ENCODE measurements at places on chromosomes 1 and 21. TPM values are rescaled to one million over a fixed set of nuclear protein-coding genes. Genes with fewer than 3 reads are reported as not detected.

The KCNJ9 gene
- polyA plus RNA-seq, result 0.11 TPM

DNA sequence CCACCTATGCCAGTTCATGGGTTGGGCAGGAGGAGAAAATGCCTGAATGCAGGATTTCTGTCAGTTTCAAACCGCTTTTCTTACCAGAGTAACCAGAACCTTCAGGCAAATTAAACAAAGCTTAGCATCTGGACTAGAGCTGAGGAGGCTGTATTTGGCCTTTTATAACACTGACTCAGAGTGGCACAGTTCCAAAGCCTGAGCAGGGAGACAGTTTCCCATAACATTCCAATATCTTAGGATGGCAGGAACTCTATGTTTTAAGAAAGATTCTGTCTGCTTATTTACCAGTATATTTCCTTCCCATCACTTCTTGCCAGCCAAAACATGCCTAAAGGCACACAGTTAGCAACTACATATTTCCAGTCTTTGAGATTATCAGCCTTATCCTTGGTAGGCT lies 46.8 kb downstream of the UBR4 start:
- DNase-seq, result no peak

DNA sequence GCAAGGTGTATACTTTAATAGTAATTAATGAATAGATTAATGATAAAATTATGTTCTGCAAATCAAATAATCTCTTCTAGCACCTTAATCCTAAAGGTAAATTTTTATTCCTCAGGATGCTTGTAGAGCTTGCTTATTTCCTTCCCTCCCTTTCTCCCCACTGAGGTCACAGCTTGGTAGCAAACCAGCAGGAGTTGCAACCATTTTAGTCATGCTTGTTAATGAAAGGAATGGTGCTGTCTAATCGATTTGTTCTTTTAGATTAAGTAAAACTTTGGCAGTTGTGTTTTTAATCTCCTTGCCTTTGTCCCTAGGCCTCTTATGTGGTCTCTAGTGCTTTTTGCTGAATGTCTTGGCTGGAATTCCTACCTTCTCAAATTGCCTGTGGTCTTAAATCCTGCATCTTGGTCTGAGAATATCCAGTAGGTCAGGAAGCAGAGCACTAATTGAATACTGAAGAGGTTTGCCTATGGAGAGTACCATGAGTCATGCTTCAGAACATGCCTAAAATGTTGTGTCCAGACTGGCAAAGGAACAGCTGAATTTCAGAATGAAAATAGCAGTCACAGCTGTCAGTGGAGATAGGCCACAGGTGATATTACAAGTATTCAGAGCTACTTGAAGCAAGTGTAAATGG lies 36.3 kb upstream of the RWDD3 start:
- no peak for DNase-seq

DNA sequence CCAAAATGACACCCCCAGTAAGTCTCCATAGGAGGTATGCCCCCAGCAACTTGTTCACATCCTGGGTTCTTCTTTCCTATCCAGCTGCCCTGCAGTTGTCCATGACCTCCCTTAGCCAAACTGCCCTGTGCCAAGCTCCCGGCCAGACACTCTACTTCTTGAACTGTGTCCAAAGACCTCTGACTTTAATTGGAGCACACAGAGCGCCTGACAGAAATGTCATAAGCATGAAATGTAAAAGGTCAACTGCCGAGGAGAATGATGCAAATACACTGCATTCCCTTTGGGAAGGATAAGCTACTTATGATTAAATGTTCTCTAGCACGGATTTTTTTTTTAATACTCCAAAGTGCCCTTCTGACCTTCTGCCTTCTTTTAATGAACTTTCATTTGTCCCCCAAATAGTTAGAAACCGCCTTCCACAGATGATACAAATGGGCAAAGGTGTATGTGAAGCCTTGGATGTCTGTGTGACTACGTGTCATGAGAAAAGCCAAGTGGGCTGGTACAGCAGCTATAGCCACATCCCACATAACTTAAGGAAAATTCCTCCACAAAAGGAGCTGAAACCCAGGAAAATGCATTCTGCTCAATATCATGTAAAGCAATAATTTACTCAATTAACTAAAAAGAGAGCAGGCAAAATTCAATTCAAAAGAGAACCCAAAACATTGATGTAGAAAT lies 26.8 kb downstream of the PALMD start:
- no peak for DNase-seq

The CDA gene
- polyA plus RNA-seq, result 5.7 TPM

The CD247 gene
- 0.37 TPM for polyA plus RNA-seq

The SH2D1B gene
- 0.19 TPM for polyA plus RNA-seq
